Kasumi-1 (cell line): ENCODE measurements at places on chromosomes 2 and 18.

GRCh38 chr2:231992888-231993287 lies 31.4 kb downstream of the DIS3L2 start:
- DNase-seq: no peak

GRCh38 chr2:109269706-109270504 lies 140.9 kb downstream of the SH3RF3 start:
- DNase-seq: no peak

DNA sequence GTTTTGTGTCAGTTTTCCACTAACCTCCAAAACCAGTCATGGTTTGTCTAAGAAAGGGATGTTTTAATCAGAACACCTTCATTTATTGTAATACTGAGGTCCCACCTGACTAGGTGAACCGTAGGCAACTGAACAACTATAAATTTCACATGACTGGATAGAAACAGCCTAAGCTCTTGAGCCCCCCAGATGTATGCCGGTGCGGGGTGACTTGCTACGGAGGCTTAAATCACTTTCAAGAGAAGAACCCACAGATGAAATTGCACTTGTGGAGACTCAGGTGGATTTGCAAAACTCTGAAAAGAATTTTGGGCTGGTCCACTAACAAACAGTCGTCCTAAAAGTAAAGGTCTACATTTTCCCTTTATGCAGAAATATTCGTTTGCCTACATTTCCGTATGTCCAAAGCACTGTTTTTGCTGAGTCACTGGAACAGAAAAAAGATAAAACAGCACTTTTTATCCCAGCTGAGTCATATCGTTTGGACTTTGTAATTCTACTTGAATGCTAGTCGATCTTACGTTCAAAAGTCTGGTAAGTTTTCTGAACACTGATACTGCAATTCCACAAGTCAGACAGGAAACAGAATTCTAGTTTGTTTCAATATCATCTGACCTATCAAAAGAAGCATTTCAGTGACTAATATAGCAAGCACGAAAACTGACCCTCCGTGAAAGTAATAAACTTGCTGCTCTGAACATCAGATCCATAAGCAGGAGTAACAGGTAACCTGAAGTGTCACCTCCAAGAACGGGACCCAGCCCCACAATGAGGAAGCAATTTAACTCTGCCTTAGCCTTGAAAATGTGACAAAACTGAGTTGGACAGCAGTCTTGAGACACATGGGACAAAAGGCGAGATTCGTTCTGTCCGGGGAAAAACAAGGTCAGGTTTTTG lies 18.1 kb downstream of the ZNF516 start:
- DNase-seq: peak; percentile 64

GRCh38 chr2:174967691-174968260 lies 37.4 kb downstream of the CHN1 start:
- no peak for DNase-seq

- DNase-seq: no peak
Observed at GRCh38 chr2:174931724-174932123, 73.5 kb downstream of the CHN1 start.

GRCh38 chr2:104050656-104051242 lies 803.2 kb upstream of the POU3F3 start:
- DNase-seq: no peak

DNA sequence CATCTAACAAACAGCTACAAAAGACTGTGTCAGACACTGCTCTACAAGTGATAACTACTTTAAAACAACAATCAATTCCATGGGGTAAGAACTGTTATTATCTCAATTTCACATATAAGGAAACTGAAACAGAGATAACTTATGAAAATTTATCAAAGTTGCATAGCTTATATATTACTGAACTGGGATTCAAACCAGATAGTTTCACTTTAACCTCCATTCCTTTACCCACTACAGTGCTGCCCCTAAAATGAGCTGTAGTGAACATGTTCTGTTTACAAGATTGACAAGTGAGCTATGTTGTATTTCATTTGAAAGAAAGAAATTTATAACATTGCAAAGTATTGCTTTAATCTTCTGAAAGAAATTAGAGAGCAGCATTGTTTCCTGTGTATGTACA lies 14.1 kb upstream of the GCG start:
- no peak for DNase-seq

GRCh38 chr2:11503354-11503927 lies 30.4 kb upstream of the GREB1 start:
- DNase-seq: no peak

- no peak for DNase-seq
Observed at GRCh38 chr2:118524911-118525310, 322.5 kb downstream of the EN1 start.

- no peak for DNase-seq
Observed at GRCh38 chr2:9264301-9264700, 57.7 kb downstream of the ASAP2 start.

- DNase-seq: no peak
Observed at GRCh38 chr2:237601453-237602116, 11.1 kb upstream of the RAB17 start.

DNA sequence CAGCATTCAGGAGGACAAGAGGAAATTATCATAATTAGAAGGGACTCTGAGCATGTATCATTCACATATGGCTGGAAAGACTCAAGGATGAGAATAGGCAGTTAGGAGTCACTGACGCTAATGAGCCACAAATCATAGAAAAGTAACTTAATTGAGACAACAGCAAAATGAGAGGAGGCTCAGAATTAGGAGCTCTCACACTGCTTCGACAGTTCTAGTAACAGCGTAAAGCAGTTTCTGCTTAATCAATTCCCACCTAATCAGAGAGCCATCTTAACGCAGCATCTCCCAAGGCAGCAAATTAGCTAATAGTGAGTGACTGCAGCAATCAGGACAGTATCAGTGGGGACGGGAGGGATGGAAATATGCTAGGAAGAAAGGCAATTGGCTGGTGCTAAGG lies 32.8 kb downstream of the ANKRD44 start:
- DNase-seq: no peak

DNA sequence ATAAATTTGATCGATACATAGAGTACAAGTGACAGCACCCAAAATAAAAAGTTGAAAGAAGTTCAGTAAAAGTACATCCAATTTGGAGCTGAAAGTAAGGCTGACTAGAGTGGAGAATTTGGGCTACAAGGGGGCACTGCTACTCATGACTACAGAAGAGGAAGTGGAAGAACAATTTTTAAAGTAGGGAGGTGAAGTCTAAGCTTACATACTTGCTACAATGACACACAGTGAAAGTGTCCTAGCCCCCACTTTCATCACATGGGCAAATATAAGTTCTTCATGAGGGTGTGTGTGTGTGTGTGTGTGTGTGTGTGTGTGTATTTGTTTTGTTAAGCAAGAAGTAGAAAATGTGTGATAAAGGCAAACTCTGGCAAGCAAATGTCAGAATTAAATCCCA lies 45.7 kb downstream of the MAP3K2 start:
- DNase-seq: peak; percentile 63

DNA sequence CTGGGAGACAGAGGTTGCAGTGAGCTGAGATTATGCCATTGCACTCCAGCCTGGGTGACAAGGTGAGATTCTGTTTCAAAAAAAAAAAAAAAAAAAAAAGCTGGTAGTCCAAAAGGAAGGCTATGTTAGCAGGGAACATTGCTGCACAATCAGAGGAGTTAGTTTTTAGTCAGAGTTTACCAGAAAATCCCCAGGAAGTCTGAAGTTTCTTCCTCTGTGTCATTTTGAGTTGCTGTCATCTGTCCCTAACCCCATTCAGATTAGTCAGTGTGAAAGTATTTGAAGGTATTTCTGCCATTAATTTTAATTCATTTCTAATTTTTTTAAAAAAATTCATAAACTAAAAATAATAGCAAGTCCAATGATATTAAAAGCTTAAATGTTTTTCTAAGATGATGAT lies 33.5 kb upstream of the CERS6 start:
- DNase-seq: no peak

- DNase-seq: peak; percentile 69
Observed at GRCh38 chr2:64036034-64036705, 16.9 kb upstream of the VPS54 start.

DNA sequence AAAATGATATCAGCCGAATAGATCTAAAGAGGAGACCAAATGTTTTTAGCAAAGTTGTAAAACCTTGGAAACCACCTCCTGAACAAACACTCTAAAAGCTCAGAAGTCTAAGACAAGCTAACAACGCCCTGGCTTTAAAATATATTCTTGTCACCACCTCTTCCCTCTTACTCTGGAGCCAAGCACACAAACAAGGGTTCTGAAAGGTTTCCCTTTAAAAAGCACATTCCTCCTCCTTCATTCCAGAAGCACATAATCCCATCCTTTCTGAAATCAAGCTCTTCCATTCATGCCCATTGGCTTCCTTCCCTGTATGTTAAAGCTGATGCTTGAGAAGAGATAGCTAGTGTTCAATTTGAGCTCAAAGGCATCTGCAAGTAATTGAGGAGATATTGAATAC lies 382.0 kb downstream of the LNPK start:
- DNase-seq: no peak

DNA sequence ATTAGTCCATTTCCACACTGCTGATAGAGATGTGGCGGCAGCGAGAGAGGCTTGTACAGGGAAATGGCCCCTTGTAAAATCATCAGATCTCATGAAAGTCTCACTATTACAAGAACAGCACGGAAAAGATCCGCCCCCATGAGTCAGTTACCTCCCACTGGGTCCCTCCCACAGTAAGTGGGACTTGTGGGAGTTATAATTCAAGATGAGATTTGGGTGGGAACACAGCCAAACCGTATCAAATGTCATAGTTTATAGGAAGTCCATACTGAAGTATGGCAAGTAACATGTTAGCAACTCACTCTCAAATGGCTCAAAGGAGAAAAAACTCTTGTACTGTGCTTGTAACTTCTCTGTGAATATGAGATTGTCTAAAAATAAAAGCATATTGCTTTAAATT lies 56.1 kb downstream of the FARP2 start:
- no peak for DNase-seq

DNA sequence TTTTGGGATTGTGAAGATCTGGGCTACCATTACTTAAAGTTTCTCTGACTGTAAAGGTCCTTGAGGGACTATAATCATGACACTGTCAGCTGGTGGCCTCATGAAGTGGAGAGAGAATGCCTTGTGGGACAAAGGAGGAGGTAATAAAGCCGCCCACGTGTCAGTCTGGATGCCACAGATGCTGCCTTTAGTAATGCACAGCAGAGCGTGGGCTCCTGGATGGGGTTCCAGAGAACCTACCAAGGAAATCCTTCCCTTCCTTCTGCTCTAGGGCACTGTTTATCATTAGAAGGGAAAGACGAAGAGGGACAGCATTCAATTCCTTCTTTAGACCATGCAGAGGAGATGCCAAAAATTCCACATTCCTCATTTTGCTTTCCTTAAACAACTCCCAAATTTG lies 63.5 kb downstream of the COL5A2 start:
- no peak for DNase-seq

- no peak for DNase-seq
Observed at GRCh38 chr18:3552305-3552704, 102.3 kb downstream of the TGIF1 start.

GRCh38 chr18:76397631-76398030 lies 97.4 kb downstream of the ZNF516 start:
- DNase-seq: no peak

DNA sequence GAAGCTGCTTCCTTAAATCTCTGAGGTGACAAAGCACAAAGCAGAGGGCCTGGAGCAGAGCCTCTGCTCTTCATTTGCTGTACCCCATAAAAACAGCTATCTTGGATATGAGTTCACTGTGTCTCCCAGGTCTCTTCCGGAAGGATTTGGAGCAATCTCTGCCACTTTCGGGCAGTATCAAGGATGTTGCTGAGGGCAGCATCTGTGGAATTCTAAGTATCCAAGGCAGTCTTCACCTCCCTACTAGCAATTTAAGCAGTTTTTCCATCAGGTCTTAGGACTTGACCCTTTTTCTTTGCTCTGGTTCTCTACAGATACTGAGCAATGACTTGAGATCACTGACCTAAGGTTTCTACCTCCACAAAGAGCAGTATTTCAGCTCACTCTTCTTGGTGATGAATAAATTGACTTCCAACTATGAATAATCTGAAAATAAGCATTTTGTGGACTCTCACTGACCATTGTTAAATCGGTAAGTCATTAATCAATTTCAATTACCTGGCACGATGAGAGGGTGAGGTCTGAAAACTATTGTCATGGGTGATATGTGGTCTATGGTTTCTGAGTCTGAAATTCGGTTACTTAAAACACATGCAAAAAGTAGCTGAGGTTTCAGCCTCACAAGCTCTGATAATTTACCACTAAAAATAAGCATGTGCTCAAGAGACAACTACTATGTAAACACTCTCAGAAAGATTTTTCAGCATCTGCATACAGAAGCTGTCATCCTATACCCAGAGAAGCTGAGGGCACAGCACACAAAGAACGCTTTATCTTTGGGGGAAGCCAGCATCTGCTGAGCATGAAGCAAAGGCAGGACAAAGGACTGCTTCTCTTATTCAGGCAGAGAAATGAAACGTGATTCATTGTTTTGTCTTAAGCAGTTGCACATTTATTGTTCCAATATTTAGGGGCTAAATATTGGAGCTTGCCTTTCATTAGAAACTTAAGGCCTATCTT lies 32.1 kb upstream of the SPATS2L start:
- DNase-seq: no peak

DNA sequence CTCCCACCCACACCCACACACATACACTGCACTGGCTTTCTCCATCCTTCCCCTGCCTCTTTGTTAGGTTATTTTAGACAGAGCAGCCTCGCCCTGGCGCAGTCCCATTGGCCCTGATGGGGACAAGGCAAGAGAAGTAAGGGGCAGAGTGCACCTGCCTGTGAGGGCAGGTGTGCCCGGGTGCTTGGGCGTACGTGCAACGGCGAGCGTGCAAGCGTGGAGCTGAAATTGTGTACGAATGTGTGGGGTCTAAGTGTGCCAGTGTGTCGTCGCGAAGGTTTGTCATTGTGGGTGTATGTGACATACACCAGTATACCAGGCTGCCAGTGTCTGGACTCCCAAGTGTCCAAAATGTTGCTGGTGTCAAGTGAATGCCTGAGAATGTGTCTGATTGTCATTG lies 544 bp downstream of the LRATD1 start:
- DNase-seq: no peak

DNA sequence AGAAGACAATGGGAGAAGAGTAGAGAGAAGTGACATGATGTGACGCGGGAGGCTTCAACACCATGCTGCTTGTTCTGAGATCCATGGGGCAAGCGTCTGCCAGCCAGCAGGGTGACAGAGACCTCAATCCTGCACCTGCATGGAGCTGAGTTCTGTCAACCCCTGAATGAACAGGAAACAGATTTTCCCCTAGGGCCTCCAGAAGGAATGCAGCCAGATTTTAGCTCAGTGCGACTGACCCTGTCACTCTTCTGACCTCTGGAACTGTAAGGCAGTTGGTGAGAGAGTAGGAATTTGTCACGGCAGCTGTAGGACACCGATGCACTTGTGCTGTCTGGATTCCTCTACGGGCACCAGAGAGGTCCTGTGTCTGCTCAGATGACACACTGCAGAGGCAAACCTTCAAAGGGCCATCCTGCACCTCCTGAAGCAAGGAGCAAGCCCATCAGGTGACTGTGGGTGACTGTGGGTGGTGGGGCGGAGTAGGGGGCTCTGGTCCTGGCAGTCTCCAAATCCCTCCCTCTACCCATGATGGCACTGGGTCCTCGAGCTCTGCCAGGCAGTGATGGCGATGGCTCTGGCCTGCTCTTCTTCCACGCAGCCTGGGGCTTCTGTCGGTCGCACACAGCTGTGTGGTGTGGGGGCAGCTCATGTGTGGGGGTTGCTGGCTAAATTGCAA lies 194.3 kb upstream of the TWIST2 start:
- no peak for DNase-seq

- DNase-seq: peak; percentile 31
Observed at GRCh38 chr18:26574958-26575864, 26.9 kb upstream of the KCTD1 start.

- DNase-seq: no peak
Observed at GRCh38 chr18:12599543-12599942, 58.4 kb downstream of the SPIRE1 start.
